Activated naive CD4-positive, alpha-beta T cell (primary cell): ENCODE measurements at places on chromosomes 3 and 15.

DNA sequence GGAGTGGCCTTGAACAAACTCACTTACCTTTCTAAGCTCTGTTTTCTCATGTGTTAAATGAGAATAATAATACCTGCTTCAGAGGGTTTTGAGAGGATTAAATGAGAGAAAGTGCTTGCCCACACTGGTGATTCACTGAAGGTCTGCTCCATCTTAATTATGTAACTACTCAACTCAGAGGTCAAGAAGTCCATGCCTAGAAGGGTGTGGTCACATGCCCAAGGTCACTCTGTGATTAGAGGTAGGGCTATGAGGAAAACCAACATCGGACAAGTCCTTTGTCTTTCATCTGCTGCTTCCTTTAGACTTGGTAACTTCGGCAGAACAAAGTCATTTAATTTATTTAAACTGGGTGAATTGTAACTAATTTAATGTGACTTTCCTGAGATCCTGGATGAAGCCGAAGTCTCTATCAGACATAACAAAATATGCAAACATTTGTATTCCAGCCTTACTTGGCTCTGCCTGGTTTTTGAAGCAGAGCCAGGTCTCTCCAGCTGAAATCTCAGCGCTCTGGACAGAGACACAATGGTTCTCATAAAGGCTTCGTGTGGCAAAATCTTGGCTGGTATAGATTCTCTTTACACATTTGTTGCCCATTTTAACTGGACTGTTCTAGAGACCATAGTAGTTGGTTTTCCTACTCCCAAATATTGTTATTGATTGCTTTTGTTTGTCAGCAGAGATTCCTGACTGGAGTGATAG, 3.0 kb downstream of the CHRNA7 start:
- DNase-seq: no peak

- no peak for DNase-seq
These were observed 33.4 kb upstream of the PCSK6 start for GRCh38 chr15:101522621-101523559.

GRCh38 chr15:90519688-90520087, 10.0 kb upstream of the CRTC3 start:
- no peak for DNase-seq

DNA sequence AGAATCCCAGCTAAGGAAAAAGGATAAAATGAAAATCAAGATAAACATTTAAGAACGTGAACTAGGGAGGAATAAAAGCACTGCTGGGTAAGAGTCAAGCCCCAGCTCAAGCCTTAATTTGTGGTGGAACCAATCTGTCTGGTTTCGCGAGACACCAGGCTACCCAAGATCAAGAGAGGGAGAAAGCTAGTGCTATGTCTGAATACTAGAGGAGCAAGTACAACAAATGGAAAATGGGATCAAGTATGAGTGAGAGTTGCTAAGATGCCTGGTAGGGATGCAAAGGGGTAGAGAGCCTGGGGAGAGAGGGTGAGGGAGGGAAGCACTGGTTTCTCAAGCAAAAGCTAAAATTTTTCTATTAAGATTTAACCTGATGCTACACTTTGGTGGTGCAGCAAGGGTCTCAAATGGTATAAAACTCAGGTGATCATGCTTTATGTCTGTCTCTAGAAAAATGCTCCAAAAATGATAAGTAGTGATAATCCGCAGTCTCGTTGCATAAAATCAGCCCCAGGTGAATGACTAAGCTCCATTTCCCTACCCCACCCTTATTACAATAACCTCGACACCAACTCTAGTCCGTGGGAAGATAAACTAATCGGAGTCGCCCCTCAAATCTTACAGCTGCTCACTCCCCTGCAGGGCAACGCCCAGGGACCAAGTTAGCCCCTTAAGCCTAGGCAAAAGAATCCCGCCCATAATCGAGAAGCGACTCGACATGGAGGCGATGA, 1.7 kb upstream of the SETD5 start:
- DNase-seq: no peak

DNA sequence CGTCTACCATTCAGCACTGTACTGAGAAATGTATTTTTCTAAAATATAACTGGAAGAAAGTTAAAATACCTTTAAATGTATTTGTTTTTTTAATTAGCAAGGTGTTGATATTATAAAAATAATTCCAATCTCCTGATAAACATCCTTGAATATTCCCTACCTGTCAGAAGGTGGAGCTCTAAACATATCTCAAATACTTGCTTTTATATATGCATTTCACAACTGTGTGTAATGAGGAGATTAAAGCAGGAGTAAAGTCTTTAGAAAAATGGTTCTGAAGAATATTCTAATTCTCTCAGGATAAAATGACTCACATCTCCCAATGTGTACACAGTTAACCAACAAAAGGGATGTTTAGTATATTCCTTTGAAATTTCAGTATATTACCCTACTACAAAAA, 422.7 kb downstream of the PLCL2 start:
- no peak for DNase-seq

- DNase-seq: no peak
These were observed 768 bp downstream of the AAGAB start for GRCh38 chr15:67253549-67254237.

- no peak for DNase-seq
These were observed 2.8 kb upstream of the SUCLG2 start for GRCh38 chr3:67657192-67657591.

DNA sequence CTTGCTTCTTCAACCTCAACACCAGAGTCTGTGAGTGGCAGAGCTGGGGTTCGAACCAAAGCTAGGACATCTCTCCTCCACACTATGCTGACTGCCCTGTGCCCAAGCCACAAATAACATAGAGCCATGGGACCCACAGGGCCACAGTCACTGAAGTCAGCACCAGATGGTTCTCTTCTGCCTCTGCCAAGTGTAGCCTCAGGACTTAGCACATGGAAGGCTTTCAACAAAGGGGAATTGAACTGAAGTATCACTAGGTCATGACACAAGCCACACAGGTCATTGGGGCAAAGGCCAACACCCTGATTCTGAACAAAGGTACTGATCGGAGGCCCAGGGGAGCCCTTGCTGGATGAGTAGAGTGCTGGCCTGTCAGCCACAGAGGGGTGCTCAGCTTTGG, 83.6 kb downstream of the BDH1 start:
- no peak for DNase-seq

- no peak for DNase-seq
These were observed 1063.9 kb downstream of the ROBO1 start for GRCh38 chr3:78703944-78704343.

- DNase-seq: no peak
These were observed 8.9 kb upstream of the CTDSPL start for GRCh38 chr3:37852771-37853170.

DNA sequence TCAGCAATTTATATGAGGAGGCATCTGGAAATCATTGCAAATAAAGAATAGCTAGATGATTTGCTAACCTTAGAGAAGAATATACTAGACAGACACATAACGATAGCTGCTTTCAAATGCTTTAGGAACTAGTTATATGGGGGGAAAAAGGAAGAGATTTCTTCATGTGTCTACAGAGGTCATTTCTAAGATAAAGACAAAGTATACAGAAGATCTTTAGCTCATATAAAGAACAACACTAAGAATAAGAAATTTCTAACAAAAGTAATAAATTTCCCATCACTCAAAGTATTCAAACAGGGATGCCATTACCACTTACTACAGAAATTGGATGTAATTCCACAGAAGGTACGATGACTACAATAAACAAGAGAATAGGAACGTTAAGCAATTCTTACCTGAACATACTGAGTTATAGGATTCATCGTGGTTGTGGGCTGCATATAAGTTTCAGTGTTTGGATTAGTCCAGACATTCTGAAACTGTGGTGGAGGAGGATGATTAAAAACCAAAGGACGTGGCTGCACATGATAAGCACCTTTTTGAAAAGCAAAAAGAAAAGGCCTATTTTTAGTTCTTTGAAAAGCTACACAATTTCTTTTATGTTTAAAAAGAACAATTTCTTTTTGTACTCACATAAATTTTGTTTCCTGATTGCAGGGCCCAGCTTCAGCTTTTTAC, 8.7 kb downstream of the DAZL start:
- no peak for DNase-seq

DNA sequence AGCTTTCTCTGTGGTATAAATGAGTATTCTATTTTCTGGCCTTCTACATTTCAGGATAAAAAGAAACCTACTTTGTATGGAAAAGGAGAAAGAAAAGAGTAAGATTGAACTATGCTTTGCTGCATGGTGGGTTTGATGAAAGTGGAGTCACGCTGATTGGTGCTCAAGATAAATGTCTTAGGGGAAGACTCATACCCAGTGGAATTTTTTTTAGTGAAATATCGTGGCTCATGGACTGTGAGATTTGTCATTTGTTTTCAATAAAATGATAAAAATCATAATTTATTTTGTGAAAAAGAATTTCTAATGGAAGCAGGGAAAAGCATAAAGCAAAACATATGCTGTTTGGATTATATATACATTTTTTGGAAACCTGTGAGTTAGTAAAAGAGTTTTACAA, 292.5 kb downstream of the ZPLD1 start:
- DNase-seq: no peak

DNA sequence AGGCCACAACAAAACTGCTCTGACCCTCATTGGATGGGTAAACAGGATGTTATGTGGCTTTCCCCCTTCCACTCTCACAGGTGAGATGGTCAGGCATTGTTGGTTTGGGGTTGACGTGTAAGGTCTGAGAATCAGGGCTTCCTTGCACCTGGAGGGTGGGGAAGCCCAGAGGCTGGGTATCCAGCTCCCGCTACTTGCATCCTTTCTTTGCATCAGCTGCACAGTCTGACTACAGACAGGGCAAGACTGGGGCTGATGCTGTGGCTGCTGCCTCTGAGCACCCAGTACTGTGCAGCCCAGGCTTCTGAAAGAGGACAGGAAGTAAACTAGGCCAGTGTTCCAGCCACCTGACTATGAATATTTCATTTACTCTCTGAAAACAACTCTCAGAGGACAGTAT, 58.0 kb upstream of the ATP2B2 start:
- no peak for DNase-seq

DNA sequence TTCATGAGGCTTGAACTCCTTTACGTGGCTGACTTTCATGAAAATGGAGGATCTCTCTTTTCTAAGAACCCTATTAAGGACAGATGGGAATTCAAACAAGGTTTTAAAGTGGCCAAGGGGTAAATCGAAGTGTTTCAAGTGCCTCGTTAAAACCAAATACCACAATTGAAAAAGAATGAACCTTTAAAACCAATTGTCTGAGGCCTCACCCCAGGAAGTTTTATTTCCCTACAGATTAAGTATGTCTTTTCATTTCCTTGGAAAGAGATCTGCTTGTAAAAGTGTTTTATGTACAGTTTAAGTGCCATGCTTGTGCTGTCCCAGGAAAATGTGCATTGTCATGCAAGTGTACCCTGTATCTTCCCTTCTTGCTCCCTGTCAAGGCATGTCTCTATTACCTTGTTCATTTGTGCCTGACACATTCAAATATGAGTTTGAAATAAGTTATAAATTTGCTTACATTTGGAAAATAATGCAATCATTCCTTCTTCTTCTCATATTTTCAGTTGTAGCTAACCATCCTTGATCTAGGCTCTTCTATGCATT, 138.7 kb downstream of the ZPLD1 start:
- DNase-seq: no peak

- no peak for DNase-seq
These were observed 11.2 kb downstream of the CYP8B1 start for GRCh38 chr3:42864321-42864950.

DNA sequence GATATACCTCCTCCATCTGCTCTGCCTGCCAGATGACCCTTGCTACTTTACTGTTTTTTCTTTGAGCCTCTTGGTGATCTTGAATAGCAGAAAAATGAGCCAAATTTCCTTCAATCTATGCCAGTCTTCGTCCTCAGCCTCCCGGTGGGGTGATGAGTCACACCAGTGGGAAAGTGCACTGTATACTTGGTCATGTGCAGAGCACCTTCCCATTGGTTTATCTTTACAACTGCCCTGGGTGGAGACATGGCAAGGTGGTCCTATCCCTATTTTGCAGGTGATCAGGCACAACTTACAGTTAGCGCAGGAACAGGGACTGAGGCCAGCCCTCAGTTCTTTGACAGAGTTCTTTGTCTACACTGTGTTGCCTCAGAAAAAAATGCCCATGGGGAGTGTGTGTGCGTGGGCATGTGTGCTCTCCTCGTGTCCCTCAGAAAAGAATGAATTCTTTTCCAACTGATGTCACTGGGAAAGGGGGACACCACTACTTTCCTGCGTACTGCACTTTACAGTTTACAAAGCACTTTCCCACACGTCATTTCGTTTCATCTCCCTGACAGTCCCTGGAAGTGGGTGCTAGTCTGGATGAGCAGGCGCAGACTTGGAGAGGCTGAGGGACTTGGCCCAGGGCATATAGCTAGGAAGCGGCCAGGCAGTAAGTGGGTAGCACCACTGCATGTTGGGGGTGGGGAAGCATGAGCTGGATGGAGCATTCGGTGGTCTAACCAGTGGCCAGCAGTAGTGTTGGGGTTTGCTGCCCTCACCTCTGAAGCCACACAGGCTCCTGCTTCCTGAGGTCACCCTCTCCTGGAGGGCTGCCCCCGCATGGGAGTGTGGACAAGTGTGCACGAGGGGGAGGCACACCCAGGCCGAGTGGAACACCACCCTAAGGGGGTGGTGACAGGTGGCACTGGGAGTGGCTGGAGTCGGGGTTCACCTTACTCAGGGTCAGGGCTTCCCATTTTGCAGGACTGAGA, 24.1 kb downstream of the SMAD3 start:
- DNase-seq: no peak

DNA sequence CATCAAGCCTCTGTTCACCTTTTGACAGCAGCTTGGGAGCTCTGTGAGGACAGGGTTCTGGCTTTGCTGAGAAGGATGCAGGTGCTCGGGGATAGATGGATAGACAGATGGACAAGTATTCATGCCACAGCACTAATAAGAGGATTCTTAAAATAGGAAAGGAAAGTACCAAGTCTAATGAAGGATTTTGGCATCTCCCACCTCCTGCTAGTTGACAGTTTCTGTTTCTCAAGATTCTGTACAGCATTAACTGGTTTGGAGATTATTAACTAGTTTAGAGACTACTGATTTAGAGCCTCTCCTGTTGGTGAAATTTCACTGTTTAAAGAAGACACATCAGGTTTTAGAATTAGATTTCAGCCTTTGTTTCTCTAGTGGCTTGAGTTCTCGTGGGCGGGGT, 152.3 kb downstream of the CACNA1D start:
- DNase-seq: no peak

GRCh38 chr3:169218314-169218983, 445.1 kb downstream of the MECOM start:
- DNase-seq: no peak

DNA sequence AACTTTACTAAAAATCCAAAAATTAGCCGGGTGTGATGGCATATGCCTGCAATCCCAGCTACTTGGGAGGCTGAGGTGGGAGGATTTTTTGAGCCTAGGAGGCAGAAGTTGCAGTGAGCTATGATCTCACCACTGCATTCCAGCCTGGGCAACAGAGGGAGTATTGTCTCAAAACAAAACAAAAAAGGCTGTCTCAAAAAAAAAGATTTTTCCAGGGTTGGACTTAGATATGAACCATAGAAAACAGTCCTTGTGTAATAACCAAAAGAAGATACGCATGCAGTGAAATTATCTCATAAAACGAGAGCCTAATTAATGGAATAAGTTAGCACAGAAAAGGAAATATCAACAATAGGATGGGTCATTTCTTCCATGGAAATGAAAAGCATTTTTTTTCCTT, 320.4 kb upstream of the RASGRP1 start:
- no peak for DNase-seq

GRCh38 chr15:65952391-65953053, 83.2 kb downstream of the RAB11A start:
- DNase-seq: no peak
